ENCODE measurements at places on chromosomes 7 and 10.
A peak's percentile ranks its signal among the peaks of the same experiment; 100 is the strongest.

DNA sequence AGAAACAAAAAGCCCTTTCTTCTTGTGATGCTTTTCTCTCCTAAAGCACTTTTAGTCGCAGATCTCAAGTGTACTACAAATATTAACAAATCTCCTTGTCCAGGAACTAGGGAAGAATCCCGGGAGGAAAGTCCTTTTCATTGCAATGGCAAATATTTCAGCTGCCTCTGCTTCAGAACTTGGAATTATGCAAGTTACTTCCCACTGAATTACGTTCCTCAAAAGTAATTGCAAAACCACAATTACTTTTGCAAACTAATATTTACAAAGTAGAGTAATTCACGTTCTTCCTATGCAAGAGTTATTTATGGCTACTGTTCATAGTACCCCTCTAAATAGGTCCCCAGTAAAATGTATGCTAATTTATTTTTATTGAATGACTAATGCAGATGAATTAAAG, 14.5 kb downstream of the PRKCQ start:
- no peak for DNase-seq

DNA sequence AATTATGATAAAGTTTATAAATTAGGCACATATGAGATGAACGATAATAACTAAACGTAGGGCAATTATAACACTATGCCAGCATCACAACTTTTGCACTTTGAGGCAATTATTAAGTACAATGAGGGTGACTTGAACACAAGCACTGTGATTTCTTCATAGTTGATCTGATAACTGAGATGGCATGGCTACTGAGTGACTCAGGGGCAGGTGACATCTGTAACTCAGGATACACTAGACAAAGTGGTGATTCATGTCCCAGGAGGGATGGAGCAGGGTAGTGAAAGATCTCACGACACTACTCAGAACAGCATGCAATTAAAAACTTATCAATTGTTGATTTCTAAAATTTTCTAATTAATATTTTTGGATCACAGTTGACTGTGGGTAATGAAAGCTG, 98.3 kb upstream of the ARHGAP21 start:
- DNase-seq, result no peak

DNA sequence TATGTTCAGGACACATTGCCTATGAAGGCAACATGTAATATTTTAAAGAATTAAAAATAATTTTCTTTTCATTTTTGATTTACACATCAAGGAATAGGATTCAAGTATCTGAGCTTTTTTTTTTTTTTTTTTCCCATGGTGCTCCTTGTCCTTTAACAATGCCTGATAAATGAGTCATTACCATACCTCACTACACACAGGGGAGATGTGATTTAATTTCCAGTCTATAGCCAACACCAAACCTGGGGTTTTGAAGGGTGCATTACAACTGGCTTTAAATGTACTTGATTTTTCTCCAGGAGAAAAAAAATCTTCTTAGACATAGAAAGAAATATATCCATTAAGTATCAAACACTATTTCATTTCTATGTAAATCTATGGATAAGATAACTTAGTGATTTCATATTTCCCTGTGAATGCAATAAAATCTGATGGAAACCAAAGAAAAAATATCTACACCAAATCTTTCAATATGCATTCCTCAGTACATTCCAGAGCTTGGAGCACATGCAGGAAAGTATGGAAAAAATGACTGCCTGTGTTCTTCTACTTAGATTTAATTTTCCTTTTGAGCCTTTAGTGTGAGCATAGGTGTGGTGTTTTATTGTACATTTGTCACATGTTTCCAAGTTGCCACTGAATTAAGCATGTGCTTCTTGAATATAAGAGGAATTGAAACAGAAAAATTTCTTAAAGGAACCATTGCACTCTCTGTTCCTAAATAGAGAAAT, 204.8 kb upstream of the MEOX2 start:
- no peak for DNase-seq

DNA sequence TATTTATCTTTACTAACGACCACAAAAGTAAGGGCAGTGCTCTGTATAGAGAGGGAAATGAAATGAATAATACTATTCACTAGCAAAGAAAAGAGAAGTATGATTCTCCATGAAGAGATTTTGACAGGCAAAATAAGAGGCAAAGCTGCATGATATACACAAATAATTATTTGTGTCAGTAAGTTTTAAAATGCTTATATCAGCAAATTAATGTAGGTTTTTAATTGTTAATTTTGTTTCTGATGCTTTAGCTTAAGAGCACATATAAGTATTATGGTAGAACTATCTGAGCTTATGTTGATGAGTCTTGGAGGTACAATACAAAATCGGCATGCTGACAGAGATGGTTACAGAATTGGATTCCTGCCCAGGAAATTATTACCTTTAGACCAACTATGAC, 383.1 kb upstream of the VSTM2A start:
- no peak for DNase-seq

GRCh38 chr10:85612378-85612775, 754.2 kb downstream of the GRID1 start:
- peak; percentile 4 for DNase-seq

DNA sequence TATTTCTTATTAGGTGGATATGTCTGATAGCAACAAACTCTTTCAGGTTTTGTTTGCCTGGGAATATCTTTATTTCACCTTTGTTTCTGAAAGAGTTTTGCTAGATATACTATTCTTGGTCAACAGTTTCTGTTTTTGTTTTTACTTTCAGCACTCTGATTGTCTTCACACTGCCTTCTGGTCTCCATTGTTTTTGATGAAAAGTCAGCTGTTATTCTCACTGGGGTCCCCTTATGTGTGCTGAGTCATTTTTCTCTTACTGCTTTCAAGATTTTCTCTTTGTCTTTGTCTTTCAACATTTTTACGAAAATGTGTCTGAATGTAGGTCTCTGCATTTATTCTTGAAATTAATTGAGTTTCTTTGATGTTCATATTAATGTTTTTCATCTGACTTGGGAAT, 15.2 kb upstream of the RASSF4 start:
- no peak for DNase-seq

DNA sequence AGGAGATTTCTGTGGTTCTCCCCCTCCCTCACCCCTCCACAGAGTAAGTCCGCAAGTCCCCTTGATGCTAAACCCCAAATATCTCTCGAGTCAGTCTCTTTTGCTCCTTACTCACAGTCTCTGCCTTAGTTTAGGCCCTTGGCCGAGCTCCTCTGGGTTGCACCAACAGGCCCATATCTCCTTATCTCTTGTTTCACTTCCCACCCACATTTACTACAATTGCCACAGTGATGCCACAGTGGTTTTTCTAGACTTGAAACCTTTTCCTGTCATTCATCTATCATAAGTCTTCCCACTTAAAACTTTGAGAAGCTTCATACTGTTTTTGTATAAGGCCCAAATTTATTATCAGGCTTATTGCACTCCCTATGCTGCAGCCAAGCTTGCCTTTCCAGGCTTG, 23.4 kb upstream of the NME8 start:
- no peak for DNase-seq

DNA sequence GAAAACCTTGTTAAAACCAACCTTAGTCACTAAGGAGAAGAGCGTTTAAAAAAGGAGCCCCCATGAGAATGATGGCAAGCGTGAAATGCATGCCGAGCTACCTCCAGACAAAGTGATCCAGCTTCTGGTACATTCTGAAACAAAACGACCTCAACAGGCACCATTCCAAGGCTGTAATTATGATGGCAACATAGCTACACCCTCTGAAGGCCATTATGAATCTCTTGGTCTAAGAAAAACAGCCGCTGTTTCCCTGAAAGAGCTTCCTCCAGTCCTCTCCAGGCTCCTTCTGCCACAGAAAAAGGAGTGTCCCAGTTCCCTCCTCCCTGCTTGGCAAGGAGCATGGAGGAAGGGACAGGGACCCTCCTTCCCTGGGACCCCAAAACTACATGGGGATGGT, 50.0 kb upstream of the ABLIM1 start:
- DNase-seq, result no peak

GRCh38 chr10:54554028-54554427, 247.0 kb downstream of the PCDH15 start:
- no peak for DNase-seq

GRCh38 chr7:127708788-127709187, 56.8 kb downstream of the SND1 start:
- DNase-seq, result peak; percentile 32

- DNase-seq, result no peak
Measured at GRCh38 chr10:474946-475345, 214.5 kb downstream of the DIP2C start.

DNA sequence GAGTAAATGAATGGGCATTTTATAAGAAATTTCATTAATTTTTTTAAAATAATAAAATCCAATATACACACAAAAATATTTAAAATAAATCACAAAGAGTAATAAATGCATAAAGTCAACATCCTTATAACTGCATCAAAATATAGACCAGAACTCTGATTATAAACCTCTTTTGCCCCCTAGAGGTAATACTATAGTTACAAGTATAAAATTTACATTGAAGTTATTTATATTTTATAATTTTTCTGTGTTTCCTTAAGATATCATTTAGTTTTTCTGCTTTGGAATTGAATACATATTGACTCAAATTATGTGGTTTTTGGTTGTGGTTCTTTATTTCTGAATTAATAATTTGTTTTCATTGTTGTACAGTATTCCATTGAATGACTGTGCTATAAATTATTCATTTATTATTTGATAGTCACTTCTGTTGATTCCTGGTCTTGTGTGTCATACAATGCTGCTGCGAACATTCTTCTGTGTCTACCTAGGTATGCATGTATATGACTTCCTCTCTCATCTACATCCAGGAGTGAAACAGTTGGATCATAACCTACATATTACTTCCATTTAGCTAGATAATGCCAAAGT, 673.6 kb downstream of the IPMK start:
- DNase-seq, result no peak

DNA sequence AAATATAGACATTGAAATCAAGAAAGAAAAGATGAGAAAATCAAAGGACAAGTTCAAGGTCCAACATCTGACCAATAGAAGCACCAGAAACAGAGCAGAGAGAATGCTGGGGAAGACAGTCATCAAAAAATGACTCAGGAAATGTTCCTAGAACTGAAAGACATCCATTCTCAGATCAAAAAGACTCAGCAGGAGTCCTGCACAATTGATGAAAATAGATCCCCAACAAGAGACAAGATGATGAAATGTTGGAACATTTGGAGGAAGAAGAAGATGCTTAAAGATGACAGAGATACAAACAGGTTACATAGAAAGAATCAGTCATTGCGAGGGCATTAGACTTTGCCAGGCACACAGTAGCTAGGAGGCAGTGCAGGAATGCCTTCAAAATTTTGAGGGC, 30.0 kb upstream of the EIF5AL1 start:
- no peak for DNase-seq

DNA sequence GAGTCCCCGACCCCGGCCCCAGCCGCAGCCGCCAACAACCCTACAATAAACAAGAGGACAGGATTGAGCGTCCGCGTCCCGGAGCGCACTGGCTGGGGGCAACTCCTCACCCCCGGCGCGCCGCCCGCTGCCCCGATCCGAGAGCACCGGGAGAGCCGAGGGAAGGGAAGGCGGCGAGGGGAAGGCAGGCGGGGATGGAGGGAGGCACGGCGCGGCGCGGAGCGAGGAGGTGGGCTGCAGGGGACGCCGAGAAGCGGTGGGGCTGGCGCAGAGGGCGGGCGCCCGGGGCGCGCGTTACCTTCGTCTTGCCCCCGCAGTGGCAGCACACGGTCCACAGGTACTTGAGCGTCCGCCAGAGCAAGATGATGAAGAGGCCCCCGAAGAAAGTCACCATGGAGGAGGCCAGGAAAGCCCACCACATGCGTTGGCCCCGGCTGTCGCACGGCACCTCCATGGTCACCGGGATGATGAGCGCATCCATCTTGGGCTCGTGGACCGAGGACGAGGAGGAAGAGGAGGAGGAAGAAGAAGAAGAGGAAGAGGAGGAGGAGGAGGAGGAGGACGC, 559 bp downstream of the KCNMA1 start:
- no peak for DNase-seq

DNA sequence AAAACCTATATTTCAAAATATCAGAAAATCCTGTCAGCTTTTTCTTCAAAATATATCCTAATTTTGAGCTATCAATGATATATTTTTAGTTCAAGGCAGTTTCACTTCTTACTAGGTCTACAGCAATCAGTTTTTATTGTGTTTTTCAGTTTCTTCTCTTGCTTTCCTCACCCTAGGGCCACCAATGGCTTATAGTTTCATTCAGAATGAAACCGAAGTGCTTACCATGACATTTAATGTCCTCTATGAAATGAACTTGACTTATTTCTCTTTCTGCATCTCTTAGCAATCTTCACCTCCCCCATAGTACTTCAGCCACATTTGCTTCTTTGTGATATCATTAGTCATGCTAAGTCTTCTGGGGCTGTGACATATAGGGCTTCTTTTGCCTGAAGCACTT, 100.3 kb downstream of the ARL5B start:
- DNase-seq, result no peak

- DNase-seq, result no peak
Measured at GRCh38 chr7:32583791-32584190, 88.5 kb downstream of the AVL9 start.

- DNase-seq, result no peak
Measured at GRCh38 chr7:3722396-3722922, 421.4 kb downstream of the SDK1 start.

- no peak for DNase-seq
Measured at GRCh38 chr10:31000071-31000782, 31.4 kb downstream of the ZNF438 start.

DNA sequence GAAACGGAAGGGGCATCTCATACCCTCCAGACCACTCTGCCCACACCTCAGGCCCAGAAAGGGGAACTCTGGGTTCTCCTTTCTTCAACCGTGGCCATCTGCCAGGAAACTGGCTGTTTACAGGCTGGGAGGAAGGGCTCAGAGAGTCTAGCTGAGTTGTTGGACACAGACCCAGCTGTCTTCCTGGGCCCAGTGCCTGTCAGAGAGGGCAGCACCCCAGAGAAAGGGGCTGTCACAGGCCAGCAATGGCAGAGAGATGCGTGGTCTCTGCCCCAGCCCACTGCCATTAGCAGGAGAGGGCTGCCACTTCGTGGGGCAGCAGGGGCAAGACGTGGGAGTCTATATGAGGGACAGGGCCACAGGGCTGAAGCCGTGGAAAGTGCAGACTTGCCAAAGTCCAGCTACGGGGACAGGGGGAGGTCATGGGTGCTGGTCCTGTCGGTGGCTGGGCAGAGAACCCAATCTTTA, 11.0 kb downstream of the GRID1 start:
- no peak for DNase-seq

- no peak for DNase-seq
Measured at GRCh38 chr7:21318916-21319270, 109.0 kb upstream of the SP4 start.
